ENCODE measurements at places on chromosomes 7 and 10.

DNA sequence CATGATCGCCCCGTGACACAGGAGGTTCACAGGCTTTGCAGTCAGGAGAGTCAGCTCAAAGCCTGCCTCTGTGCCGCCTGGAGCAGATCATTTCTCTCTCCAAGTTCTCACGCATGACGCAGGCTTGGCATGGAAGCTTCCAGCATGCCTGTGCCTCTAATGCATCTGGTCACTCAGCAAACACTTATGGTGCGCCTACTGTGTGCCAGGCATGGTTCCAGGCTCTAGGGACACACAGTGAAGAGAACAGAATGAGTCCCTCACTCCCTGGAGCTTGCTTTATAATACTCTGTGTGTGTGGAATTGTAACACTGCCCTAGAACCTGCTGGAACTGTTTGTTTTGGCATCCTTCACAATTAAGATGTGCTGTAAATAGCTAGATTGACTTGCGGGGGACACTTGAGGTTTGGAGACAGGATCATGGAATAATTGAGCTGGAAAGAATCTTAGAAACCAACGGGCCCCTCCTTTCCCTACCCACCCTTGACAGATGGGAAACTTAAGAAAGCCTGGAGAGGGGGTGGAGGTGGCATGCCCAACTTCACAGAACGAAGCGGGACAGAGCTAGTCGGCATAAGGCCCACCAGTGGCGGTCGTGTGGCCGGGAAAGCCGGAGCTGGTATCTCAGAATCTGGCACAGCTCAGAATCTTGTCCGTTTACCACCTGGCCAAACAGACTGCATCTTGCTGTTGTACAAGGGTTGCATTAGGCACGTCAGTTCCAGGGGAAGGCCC lies 4.6 kb upstream of the MYH16 start:
- no peak for DNase-seq

GRCh38 chr7:103764901-103765300 lies 224.6 kb downstream of the RELN start:
- DNase-seq, result no peak

- no peak for DNase-seq
These were observed 17.3 kb downstream of the SRGN start for GRCh38 chr10:69104994-69105790.

DNA sequence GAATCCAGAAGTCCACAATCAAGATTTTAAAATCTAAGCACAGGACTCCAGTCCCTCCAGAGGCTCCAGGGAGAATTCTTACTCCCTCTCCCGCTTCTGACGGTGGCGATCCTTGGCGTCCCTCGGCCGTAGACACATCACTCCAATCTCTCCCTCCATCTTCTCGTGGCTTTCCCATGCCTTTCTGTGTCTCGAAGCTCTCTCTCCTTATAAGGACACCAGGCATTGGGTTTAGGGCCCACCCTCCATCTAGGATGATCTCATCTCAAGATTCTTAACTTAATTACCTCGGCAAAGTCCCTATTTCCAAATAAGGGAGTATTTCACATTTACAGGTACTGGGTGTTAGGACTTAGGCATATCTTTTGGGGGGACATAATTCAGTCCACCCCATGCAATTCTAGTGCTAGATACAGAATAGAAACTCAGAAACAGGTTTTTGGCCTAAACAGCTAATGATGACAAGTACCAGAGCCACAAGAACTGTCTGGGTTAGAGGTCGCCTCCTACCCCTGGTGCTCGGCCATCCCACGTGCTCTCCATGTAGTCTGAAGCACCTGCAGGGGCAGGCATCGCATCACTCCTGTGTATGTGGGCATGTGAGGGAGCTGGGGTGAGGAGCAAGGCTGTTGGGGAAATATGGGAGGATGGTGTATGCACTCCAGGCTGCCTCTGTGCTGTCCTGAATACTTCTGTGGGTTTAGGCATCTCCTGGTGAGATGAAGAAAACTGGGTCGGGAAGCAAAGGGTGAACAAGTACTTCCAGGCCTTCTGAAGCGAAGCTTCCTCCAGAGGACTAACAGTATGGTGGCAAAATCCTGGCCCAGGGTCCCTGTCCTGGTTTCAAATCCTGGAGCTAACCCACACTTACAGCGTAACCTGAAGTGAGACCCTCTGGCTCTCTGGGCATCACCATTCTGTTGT lies 298.3 kb upstream of the ZMIZ1 start:
- DNase-seq, result no peak

DNA sequence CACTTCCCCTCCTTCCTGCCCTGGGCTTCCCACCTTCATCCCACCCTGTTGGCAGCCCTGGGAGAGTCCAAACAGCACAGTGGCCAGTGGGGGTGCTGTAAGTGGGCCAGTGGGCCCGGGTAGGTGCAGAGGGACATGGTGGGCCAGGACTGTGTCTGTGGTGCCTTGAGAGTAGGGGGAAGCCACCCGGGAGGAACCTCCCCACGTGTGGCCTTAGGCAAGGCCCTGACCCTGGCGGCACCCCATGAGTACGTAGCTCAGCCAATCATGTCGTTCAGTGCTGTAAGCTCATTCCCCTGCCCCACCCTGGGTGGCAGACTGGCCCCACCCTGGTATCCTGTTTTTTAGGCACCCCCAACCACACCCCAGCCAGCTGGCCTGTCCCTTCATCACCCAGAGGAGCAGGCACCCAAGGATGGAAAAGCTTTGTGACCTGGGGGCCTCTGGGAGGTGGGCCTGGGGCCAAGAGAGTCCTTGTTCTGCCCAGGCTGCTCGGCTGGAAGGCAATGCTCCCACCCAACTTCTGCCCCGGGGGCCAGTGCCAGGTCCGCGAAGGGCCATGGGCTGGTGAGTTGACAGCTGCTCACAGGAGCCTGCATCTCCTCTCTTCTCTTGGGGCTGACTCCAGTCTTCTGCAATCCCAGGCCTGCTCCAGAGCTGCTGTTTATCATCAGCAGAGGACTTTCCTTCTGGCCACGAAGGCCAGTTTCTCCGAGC lies 41.6 kb downstream of the TSPAN15 start:
- DNase-seq, result no peak

GRCh38 chr7:28729727-28730126 lies 228.4 kb downstream of the TRIL start:
- DNase-seq, result no peak

DNA sequence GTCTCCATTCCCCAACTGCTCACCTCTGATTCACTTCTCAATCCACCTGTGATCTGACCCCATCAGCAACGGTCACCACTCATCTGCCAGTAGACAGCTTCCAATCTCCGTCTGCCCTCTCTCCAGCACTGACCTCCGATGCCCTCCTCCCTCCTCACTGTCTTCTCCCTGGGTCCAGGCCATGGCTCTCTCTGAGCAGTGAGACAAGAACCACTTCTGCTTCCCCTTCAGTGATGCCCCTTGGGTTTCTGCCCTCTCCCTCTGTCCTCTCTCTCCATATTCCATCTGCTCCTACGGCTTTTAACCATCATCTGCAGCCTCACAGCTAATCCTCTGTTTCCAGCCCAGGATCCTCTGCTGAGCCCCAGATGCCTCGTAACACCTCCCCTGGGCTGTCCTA lies 55.5 kb upstream of the OPALIN start:
- DNase-seq, result no peak

- DNase-seq, result no peak
These were observed 1.1 kb upstream of the GIMAP1 start for GRCh38 chr7:150715293-150715692.

DNA sequence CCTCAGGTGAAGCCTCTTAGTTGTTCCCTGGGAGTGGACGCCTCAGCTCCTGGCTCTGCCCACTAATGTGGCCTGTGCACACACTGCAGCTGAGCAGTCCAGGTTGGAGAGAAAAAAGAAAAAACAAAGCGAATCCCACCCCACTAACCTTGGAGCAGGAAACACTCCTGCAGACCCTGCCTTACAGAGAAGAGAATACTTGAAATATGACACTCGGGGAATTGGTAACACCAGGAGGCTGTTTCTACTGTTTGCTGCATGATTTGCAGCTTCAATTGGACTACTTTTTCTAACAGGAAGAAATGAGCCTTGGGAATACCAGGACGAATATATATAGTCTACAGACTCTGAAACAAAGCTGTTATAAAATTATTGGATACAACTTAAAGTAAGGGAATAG lies 22.2 kb downstream of the CDHR3 start:
- no peak for DNase-seq

- peak; percentile 31 for DNase-seq
These were observed 261.6 kb downstream of the WDR11 start for GRCh38 chr10:121112579-121113384.

DNA sequence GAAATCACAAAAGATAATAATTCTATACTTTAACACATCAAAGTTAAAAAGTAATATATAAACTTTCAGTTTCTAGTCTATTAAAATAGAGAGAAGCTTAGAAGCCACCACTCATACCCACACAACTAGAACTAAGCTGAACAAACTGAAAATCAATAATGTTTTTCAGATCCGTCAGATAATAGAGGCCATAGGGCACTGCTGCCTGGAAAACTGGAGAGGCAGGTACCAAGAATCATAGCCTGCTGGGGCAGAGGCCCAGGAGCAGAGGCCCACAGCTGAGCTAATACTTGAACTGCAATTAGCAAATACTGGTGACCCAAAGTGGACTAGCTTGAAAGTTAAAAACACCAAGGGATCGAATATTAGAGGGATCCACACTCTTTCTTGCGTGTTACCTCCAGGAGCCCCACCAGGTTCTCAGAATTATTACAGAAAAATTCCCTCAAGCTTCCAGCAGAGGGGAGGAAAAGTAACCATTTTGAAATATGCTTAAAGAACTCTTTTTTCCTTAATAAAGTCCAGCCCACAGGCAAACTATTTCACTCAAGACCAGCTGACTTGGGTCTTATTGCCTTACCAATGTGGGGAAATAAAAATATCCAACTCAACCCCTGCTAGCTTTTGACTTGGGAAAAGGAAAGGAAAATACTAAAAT lies 774.1 kb upstream of the IGFBP3 start:
- no peak for DNase-seq

- DNase-seq, result no peak
These were observed 12.2 kb downstream of the CPA2 start for GRCh38 chr7:130278860-130279259.

DNA sequence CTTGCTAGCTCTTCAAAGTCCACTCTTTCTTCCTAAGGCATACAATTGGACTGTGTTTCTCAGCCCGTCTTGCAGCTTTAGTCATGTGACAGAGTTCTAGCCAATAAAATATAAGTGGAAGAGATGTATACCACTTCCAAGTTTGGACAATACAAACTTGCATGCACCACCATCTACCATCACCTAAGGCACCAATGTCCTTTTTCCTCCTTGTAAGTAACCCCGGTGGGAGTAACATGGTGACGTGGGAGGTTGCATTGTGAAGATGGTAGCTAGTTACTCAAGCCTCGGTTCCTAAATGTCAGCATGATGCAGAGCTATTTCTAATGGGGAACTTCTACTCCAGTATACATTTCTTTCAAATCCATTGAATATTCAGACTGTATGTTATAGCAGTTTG lies 5.3 kb upstream of the CACNB2 start:
- no peak for DNase-seq

DNA sequence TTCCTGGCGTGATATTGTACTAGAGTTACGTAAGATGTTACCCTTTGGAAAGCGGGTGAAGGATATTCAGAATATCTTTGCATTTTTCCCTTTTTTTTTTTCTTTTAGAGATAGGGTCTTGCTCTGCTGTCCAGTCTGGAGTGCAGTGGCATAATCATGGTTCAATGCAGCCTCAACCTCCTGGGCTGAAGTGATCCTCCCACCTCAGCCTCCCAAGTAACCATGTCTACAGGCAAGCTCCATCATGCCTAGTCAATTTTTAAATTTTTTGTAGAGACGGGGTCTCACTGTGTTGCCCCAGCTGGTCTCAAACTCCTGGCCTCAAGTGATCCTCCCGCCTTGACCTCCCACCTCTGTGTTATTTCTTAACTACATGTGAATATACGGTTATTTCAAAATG lies 18.4 kb downstream of the VPS41 start:
- DNase-seq, result no peak

DNA sequence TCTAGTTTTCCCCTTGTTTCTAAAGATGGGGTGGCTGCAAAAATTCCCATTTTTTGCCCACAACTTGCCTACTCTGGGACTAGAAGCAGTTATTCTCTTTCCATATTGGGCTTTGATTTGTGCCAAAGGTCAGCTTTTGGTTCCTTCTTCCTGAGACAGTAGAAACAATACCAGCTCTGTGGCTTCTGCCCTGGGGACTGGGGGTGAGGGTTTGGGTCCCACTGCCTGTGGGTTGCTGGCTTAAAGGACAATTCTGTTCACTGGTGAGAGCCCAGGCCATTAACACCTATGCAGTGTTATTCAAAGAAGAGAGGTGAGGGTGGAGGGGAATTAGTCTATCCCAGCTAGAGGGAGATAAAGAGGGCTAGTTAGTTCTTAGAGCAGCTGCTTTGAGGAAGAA lies 171.5 kb downstream of the CPEB3 start:
- DNase-seq, result no peak

DNA sequence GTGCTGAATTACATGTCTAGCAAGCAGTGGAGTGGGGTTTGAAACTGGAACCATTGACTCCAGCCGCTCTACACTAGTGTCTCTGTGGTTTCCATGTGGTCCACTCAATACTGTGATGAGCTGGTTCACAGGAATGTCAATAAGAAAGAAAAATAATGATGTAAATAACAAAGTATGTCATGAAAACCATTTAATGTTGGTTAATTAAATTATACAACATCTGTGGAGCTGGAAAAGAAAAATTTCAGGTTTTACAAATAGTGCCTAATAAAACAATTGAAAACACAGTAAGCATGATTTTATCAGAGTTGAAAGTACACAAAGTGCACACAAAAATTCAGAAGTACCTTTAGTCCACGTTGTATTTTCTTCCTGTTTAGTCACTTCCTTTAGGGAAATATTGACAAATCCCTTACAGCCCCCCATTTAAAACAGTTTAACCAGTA lies 28.7 kb upstream of the NAMPT start:
- DNase-seq, result no peak

DNA sequence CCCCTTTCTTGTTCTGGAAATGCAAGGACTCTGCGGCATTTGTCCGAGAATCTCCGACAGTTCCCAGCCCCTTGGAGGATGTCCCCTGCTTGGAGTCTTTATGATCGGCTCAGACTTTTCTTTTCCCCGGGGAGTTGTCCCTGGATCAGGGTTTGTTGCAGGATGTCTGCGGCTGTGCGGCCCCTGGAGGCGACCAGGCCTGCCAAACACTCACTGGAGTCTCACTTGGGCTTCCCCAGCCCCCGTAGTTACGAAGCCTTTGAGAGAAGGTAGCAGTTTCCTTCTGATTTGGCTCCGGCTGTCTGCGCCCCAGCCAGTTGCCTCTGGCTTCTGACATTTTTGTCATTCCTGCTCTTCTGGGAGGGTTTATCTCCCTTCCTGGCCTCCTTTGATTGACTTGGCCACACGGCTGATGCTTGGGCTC lies 16.1 kb downstream of the COL26A1 start:
- DNase-seq, result peak; percentile 52

Data from nephron progenitor cell (in vitro differentiated cells).